Endothelial cell of umbilical vein (primary cell): ENCODE measurements at places on chromosomes 3 and 15. TPM values are rescaled to one million over a fixed set of nuclear protein-coding genes. Genes with fewer than 3 reads are reported as not detected.

- peak; percentile 72 for DNase-seq
Observed at GRCh38 chr3:40580494-40581091, 55.8 kb downstream of the ZNF621 start.

SYNPR gene
- not detected in 2 replicates for total RNA-seq

GRCh38 chr3:61608711-61609110 is 47.3 kb downstream of the PTPRG start:
- DNase-seq: no peak

ARMC8 gene
- total RNA-seq: 40.3 and 46.0 TPM in 2 replicates

DNA sequence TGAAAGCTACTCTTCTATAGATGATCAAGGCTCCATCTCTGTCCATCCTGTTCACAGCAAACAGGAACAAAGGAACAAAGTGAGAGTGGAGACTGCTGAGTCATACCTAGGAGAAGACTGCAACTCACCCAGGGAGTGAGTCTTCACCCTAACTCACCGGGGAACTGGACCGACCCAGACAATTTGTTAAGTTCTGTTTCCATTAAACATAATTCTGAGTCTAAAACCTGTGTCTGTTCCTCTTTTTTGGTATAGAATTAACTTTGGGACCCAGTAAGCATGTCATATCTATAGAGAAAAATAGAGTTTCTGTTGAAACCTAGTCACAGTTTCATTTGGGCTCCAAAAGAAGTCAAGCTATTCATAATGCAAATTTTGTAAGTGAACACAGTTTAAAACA is 21.6 kb downstream of the CCDC80 start:
- no peak for DNase-seq

- no peak for DNase-seq
Observed at GRCh38 chr15:23438816-23439466, 8.1 kb downstream of the GOLGA6L2 start.

SUSD5 gene
- total RNA-seq: 15.3 and 18.8 TPM in 2 replicates

DNA sequence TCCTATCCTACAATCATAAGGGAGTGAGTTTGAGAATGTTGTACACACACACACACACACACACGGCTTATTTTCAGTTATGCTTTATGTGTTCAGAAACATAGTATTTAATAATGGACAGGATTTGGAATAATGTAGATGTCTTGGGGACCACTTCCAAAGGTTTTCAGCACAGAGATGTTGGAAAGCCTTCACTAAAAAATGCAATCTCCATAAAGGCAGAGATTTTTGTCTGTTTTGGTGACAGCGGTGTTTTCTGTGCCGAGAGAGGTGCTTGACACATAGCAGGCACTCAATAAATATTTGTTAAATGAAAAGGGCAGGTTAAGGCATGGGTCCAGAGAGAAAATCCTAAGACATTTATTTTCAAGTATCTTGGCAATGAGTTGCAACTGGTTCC is 428.2 kb upstream of the RGMA start:
- DNase-seq: no peak

LTK gene
- 0.15 and 0.21 TPM in 2 replicates for total RNA-seq

DNA sequence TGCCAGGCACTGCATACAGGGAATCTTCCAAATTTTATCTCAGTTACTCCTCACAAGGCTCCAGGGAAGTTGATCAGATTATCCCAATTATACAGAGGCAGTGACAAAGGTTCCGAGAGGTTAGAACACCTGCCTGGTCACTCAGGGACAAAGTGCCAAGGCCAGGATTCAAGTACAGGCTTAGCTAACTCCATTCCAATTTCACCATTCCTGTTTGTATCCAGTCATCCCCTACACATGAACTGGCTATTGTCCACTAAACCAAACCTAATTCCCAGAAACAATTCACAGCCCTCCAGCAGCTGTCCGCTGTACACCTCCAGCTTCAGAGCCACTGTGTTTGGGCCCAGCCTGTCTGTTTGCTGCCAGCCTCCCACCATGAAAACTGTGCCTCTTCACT is 16.0 kb downstream of the MUC13 start:
- DNase-seq: no peak

DNA sequence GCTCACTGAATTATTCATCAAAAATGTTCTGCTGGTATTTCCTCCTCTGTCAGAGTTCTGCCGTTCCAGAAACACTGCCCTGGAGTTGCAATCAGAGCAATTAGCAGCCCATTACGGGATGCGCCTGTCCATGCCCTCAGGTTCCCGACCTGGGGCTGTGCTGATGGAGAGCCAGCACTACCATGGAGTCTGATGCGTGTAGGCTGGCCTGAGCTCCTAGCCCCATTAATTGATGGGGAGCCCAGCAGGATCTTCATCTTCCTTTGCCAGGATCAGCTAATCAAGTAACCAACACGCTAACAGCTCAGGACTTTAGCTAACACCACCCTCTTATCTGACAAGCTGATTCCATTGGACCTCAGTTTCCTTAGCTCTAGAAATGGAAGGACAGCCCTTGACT is 164.2 kb downstream of the ABHD5 start:
- DNase-seq: no peak

GRCh38 chr3:14921034-14921616 is 26.3 kb upstream of the NR2C2 start:
- DNase-seq: peak; percentile 96

DNA sequence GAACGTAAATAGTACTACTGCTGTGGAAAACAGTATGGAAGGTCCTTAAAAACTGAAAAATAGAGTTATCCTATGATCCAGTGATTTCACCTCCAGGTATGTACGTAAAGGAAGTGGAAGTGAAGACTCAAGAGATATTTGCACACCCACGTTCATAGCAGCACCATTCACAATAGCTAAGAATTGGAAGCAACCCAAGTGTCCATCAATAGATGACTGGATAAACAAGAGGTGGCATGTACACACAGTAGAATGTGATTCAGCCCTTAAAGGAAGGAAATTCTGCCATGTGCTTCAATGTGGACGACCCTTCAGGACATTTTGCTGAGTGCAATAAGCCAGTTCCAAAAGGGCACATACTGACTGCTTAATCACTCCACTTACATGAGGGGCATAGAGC is 188.3 kb downstream of the APBA2 start:
- DNase-seq: peak; percentile 49

TTLL13 gene
- not detected in 2 replicates for total RNA-seq

GOLGA8H gene
- total RNA-seq: 2.3 and 3.3 TPM in 2 replicates

DNA sequence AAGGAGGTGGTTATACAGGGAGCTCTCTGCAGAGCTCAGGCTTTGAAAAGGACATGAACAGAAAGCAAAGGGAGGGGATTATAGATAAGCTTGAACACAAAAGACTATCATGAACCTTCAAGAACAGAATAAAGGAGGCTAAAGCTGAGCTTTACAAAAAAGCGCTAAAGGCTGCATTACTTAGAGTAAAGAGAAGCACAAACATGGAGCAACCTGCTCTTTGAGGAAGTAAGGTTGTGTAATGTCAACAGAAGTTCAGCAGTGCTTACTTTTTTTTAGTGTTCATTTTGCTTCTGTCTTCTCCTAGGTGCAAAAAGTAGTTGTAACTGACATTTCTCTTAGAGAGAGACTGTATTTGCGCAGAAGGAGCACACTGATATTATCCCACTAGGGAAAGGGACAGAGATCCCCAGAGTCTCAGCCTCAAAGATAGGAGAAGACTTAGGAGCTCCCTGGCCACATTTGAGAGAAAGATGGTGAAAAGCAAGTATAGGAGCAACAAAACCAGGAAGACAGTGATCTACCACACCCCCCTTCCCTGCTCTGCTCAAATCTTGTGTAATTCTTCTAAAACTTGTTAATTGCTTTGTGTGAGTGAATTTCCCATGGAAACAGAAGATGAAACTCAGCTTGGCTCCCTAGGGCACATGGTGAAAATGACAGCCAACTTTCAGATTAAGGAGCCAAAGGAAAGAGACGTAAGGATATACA is 54.7 kb downstream of the QTRT2 start:
- no peak for DNase-seq

WDR93 gene
- not detected in 2 replicates for total RNA-seq

DNA sequence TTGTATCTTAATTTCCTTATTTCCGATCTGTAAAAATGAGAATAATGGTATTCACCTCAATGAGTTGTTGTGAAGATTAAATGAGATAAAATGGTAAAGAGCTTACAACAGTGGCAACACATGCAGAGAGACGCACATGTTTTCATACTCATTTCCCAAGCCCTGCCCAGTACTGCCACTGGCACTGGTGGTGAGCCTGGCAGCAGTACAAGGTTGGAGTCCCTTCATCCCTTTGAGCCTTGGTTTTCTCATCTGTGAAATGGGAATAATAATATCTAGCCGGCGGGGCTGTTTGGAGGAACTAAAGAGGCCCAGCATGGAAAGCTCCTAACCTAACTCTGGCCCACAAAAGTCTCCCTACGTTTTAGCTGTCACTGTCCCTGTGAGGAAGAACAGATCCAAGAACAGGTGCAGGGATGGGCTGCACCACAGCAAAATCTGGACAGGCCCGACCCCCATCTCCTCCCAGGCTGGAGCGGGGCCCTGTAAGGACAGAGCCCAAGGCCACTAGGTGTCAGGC is 866 bp upstream of the CD276 start:
- DNase-seq: no peak

- peak; percentile 16 for DNase-seq
Observed at GRCh38 chr15:65837301-65838294, 31.7 kb upstream of the RAB11A start.

PFN2 gene
- 97.1 and 124 TPM in 2 replicates for total RNA-seq

- DNase-seq: no peak
Observed at GRCh38 chr3:9142362-9142761, 107.1 kb downstream of the SRGAP3 start.

- DNase-seq: peak; percentile 66
Observed at GRCh38 chr15:95266451-95267061, 1035.2 kb downstream of the MCTP2 start.

SHC4 gene
- 0.20 TPM in 1 of 2 replicates, not detected in the other for total RNA-seq

- DNase-seq: no peak
Observed at GRCh38 chr15:85550283-85550682, 169.9 kb downstream of the AKAP13 start.

- peak; percentile 28 for DNase-seq
Observed at GRCh38 chr15:58666957-58667356, 82.5 kb downstream of the ADAM10 start.

- DNase-seq: no peak
Observed at GRCh38 chr3:36317915-36318314, 62.4 kb upstream of the STAC start.

CCDC39 gene
- total RNA-seq: not detected in 2 replicates

- DNase-seq: no peak
Observed at GRCh38 chr3:168828943-168829342, 733.2 kb upstream of the GOLIM4 start.

RNU6-1 gene
- total RNA-seq: not detected in 2 replicates

PPP1R14D gene
- total RNA-seq: not detected in 2 replicates

- DNase-seq: no peak
Observed at GRCh38 chr3:112804021-112804420, 42.6 kb downstream of the CD200R1L start.

GRCh38 chr15:52186651-52187486 is 4.3 kb downstream of the GNB5 start:
- no peak for DNase-seq

DNA sequence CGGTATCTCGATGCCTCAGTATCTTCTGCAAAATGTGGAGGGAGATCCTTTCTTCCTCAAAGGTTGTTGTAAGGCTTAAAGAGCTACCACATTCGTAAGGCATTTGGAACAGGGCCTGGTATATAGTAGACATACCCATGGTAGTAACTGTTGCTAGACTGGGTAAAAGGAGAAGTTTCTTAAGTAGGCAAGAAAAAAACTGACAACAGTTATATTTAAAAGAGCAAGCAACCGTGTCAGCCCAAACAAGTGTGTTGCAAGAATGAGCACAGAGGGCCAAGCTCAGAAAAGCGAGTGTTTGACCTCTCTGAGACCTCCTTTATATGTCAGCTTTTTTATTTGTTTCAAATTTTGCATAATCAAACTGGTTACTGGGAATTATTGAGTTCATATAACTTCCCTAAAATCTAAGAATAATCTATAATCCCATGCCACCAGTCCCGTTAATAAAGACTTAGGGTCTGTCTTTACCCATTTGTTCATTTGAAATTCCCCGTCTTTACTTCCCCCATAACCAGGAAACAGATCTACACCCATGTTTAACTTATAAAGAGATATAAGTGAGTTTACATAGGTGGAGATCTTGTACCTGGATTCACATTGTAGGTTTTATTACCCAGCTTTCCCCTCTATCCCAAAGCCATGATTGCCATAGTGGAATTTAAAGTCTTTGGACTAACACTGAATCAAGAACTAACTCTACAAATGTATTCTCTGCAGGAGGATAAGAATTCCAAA is 7.3 kb downstream of the B3GNT5 start:
- DNase-seq: no peak

DNA sequence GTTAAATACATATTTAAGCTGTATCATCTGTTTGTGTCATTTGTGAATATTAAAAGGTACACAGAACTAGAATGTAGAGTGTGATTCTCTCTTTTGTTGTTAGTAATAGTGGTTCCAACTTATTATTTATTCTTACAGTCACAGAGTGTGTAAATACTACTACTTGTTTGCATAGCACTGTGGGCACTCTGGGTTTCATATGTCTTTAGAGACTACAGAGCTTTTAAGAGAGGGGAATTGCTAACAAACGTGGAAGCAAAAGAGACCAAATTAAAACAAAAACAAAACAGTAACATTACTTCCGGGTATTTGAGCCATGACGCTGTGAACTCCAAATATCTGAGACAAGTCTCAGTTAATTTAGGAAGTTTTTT is 828.0 kb upstream of the DPPA4 start:
- DNase-seq: no peak

LTF gene
- not detected in 2 replicates for total RNA-seq

- peak; percentile 54 for DNase-seq
Observed at GRCh38 chr3:141877911-141878310, 1.5 kb downstream of the ATP1B3 start.

DNA sequence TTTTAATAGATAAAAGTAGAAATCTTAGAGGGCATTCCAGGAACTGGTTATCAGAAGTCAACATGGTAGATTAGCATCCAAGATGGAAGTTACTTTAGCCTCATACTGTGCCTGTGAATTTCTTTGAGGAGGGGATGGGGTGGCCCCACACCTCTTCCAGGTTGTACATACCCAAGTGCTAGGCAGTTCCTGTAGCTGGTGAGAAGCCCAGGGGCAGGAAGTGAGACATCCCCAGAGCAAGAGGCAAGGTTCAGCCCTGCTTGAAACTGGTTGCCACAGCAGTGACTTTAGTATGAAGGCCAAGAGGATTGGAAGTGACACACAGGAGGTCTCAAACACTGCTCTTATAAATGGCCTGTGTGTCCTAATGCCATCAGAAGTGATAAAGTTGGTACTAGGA is 11.9 kb downstream of the GTPBP8 start:
- no peak for DNase-seq

- no peak for DNase-seq
Observed at GRCh38 chr3:170058127-170058526, 20.3 kb downstream of the GPR160 start.

DNA sequence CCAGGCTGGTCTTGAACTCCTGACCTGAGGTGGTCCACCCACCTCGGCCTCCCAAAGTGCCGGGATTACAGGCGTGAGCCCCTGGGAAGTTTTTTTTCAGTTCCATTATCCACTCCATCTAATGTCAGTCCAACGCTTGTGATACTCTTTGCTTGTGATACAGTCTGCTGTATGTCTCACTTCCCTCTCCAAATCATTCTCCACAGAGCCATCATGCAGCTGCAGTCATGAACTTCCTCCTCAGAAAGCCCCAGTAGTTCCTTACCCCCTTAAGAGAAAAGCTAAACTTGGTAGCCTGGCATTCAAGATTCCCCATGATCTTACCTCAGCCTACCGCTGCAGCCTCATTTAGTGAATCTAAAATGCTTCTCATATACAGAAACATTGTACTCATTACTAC is 2.3 kb downstream of the ARPC4 start:
- no peak for DNase-seq
